Ovary (tissue), 10 donors: ENCODE measurements at places on chromosomes 2 and 18.
A peak's percentile ranks its signal among the peaks of the same experiment; 100 is the strongest.

- no peaks in the 10 kb centered on the region for H3K4me1 ChIP-seq
- no peak overlapping the region for H3K4me3 ChIP-seq
Measured at GRCh38 chr2:21423854-21424253, 300.1 kb downstream of the TDRD15 start.

- H3K36me3 ChIP-seq, result no peaks in the 10 kb centered on the region
- peaks cover 3% of the 10 kb centered on the region for H3K4me1 ChIP-seq
- peak overlapping the region; percentile 82 for H3K27ac ChIP-seq
- peak overlapping the region; percentile 30 for H3K4me3 ChIP-seq
Measured at GRCh38 chr2:176174382-176174823, 14.1 kb upstream of the HOXD1 start.

GRCh38 chr2:177211576-177212105 lies 953 bp upstream of the HNRNPA3 start:
- peak overlapping the region; percentile 61 for H3K4me3 ChIP-seq
- no peak for DNase-seq
- H3K36me3 ChIP-seq, result no peaks in the 10 kb centered on the region
- peak overlapping the region; percentile 67 for H3K27ac ChIP-seq
- H3K27me3 ChIP-seq, result no peaks in the 10 kb centered on the region
- H3K4me1 ChIP-seq, result peaks cover 3% of the 10 kb centered on the region

GRCh38 chr2:72292433-72292832 lies 144.8 kb upstream of the CYP26B1 start:
- H3K27me3 ChIP-seq, result no peaks in the 10 kb centered on the region
- no peaks in the 10 kb centered on the region for H3K4me1 ChIP-seq
- no peak for DNase-seq
- no peak overlapping the region for H3K27ac ChIP-seq
- no peak overlapping the region for H3K4me3 ChIP-seq

DNA sequence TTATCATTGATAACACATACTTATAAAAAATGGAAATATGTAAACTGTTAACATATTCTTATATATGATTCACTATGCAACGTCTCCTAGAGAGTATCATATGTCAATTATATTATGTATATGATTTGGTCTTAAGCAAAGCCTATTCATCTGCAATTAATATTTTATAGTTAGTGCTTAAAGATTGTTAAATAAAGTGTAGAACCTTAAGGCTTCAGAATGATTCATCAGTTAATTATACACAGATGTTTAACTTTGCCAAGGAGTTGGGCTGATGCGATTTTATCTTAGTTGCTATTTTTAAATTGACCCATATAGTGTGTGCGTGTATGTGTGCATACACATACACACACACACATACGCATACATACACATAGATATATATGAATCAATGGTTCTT lies 323.1 kb downstream of the RBM43 start:
- no peaks in the 10 kb centered on the region for H3K4me1 ChIP-seq
- no peak overlapping the region for H3K4me3 ChIP-seq
- DNase-seq, result no peak
- H3K27me3 ChIP-seq, result no peaks in the 10 kb centered on the region

- no peaks in the 10 kb centered on the region for H3K27me3 ChIP-seq
- H3K36me3 ChIP-seq, result no peaks in the 10 kb centered on the region
- H3K4me3 ChIP-seq, result no peak overlapping the region
- no peak for DNase-seq
- H3K4me1 ChIP-seq, result no peaks in the 10 kb centered on the region
Measured at GRCh38 chr18:36531636-36532035, 234.1 kb downstream of the FHOD3 start.

DNA sequence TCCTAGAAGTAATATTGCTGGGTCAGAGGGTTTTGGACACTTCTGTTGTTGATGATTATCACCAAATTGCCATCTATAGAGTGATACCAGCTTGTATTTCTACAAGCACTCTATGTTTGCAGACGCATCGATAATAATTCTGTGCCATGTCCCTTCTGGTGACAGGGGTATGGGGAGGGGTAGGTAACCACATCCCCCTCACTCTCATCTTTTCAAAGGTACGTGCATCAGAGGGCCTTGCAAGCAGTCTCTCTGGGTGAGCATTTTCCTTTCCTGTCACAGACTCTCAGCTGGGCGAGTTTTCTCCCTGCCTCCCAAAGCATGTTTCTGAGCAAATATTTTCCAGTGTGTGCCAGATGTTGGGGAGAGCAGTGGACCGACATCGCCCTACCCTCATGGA lies 98.0 kb downstream of the SMAD7 start:
- no peaks in the 10 kb centered on the region for H3K27me3 ChIP-seq
- peaks cover 20% of the 10 kb centered on the region for H3K4me1 ChIP-seq
- no peak overlapping the region for H3K4me3 ChIP-seq
- H3K36me3 ChIP-seq, result no peaks in the 10 kb centered on the region
- no peak overlapping the region for H3K27ac ChIP-seq

GRCh38 chr2:84776011-84776410 lies 104.9 kb downstream of the TRABD2A start:
- H3K4me1 ChIP-seq, result no peaks in the 10 kb centered on the region
- no peak overlapping the region for H3K4me3 ChIP-seq
- no peak for DNase-seq
- no peak overlapping the region for H3K27ac ChIP-seq
- H3K36me3 ChIP-seq, result no peaks in the 10 kb centered on the region
